ENCODE measurements at places on chromosomes 6 and 20.

- peak; percentile 100 for DNase-seq
These were observed 15.0 kb downstream of the TRAPPC3L start for GRCh38 chr6:116530436-116530835.

DNA sequence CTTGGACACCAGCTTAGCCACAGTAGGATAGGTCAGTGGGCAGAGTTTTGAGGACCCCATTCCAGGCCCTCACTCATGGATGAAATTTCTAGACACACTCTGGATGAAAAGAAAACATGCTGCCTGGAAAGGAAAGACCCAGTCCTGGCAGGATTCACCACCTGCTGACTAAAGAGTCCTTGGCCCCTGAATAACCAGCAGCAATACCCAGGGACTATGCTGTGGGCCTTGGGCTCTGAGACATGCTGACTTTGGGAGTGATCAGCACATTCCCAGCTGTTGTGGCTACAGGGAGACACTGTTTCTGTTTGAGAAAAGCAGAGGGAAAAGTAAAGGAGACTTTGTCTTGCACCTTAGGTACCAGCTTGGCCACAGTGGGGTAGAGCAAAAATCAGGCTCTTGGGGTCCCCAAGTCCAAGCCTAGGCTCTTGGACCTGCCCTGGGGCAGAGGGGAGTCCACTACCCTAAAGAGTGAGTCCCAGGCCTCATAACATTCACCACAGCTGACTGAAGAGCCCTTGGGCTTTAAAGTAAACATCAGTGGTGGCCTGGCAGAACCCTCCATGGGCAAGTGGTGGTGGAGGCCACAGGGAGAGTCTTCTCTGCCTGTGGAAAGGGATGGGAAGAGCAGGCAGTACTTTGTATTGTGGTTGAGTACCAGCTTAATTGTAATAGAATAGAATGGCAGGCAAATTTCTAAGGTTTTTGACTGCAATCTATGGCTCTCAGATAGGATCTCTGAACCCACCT lies 516.8 kb downstream of the BCKDHB start:
- peak; percentile 97 for DNase-seq

- no peak for DNase-seq
These were observed at the start of gene PLA2G7 for GRCh38 chr6:46734867-46735719. TSS of gene PLA2G7 (minus strand) at chr6:46735375. CDS start at chr6:46722891, 12,484 bp downstream.

DNA sequence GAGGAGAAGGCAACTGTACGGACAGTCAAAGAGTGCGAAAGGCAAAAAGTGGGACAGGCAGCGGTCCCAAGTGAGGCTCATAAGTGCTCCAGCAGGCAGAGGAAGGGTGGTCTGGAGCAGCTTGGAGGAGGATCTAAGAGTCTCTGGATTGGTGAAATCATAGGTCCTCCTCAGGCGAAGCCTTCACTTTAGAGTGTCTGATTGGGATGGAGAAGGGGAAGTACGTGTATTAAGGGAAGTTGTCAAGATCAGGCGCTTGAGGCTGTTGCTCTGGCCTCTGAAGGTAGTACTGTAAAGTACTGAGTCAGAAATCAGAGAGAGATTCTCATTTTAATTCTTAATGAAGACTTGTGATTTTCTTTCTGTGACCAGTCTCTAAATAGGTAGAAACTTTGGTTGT lies 185.6 kb downstream of the KIF16B start:
- DNase-seq = no peak

DNA sequence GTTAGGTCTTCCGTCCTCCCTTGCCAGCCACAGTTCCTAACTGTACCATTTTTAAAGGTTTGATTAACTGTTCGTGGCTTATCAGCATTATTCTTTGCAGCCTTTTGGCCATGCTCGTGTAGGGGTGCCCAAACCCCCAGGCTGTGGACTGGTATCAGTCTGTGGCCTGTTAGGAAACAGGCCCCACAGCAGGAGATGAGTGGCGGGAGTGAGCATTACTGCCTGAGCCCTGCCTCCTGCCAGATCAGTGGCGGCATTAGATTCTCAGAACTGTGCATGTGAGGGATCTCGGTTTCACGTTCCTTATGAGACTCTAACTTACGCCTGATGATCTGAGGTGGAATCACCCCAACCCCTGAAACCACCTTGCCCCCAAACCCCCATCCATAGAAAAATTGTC lies 79.3 kb downstream of the TBC1D7 start:
- no peak for DNase-seq

GRCh38 chr6:121764493-121764892 lies 329.0 kb downstream of the GJA1 start:
- DNase-seq = no peak

DNA sequence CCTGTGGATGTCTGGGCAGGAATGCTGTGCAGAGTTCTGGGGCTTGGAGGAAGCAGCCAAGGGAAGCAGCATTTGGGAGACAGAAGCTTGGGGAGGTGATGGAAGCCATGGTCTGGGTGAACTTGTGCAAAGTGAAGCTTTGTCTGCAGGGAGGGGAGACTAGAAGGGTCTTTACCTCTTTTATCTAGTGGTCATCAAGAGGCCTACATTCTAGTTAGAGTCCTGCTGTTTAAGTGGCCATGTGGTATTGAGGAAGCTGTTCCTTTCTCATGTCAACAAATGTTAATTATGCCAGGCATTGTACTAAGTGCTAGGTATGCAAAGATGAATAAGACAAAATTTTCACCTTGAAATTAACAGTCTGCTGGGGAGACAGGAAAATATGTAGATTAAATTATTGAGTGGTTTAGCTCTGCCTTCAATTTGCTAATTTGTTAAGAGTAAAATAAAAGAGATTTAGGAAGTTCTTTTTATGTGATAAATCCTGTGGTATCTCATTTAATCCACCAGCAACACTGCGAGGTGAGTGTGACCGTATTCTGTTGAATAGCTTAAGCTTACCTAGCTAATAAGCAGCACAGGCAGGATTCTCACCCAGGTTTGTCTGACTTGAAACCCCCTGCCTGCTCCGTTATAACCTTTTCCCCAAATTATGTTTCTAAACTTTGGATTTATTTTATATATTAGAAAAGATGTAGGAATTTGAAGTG lies 43.1 kb downstream of the ARID1B start:
- DNase-seq = no peak

- no peak for DNase-seq
These were observed 312.4 kb downstream of the GRIK2 start for GRCh38 chr6:101705866-101706265.

- DNase-seq = no peak
These were observed 15.8 kb upstream of the PPP1R16B start for GRCh38 chr20:38789503-38790199.

DNA sequence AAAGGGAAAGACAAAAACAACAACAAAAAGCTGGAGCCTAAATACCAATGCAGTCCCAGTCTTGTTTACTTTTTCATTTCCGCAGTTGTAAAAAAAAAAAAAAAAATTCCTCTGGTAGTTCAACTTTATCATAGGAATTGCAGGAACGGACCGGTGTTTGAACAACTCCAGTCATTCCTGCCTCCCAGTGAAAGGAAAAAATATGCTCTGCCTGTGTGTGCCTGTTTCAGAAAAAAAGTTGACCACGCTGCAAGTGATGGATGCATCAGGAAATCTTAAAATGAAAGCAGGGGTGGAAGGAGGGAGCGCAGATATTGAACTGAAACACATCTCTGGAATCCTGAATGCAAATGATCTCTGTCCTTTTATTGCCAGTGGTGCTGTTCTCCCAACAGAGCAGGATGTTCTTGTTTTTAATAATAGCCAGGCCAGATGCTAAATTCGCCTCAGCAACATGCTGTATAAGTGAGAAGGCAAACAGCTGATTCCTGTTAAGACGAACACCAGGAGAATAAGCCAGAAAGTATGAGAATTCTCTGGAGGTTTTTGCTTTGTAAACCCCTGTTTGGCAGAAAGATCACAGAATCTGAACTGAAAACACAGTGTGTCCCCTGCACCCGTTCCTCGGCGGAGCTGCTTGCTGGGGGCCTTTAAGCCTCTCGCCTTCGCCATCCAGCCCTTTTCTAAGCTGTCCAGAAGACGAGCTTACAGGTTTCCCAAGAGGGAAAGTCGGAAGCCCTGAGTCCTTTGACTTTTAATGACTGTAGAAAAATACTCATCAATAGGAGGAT lies 178.4 kb upstream of the SUPT3H start:
- DNase-seq = no peak

GRCh38 chr20:56851552-56851951 lies 222.4 kb downstream of the TFAP2C start:
- no peak for DNase-seq

DNA sequence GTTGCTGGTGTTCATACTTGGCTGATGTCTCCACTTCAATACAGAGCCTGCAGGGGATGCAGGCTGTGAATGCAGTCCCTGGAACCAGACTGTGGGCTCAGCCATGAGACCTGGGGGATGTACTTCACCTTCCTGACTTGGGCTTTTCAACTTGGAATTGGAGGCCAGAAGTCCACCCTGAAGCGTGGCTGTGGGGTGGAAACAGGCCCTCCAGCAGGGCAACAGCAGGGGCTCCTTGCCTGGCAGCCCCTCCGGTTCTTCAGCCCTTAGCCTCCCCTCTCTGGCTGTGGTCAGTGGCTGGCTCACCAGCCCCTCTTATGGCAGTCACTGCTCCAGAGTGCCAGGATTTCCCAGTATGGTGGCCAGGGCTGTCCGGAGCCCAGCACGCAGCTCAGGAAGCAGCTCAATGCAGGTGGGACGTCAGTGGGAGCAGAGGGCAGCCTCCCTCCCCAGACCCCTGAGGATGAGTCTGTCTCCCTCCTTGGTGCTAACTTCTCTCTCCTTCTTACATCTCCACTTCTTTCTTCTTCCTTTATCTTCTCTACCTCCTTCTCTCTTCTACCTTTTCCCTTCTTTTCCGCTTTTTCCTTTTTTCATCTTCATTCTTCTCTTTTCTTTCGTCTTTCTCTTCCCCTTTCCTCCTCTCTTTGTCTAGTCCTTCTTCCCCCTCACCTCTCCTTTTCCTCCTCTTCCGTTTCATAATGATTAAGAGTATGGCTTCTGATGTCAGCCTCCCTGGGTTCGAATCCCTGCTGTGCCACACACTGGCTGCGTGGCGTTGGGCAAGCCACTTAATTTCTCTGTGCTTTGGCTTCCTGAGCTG lies 45.3 kb downstream of the SLC52A3 start:
- DNase-seq = no peak

- DNase-seq = no peak
These were observed 14.2 kb upstream of the TNFAIP3 start for GRCh38 chr6:137852811-137853210.

- DNase-seq = no peak
These were observed 18.8 kb downstream of the DNMT3B start for GRCh38 chr20:32780749-32781655.

DNA sequence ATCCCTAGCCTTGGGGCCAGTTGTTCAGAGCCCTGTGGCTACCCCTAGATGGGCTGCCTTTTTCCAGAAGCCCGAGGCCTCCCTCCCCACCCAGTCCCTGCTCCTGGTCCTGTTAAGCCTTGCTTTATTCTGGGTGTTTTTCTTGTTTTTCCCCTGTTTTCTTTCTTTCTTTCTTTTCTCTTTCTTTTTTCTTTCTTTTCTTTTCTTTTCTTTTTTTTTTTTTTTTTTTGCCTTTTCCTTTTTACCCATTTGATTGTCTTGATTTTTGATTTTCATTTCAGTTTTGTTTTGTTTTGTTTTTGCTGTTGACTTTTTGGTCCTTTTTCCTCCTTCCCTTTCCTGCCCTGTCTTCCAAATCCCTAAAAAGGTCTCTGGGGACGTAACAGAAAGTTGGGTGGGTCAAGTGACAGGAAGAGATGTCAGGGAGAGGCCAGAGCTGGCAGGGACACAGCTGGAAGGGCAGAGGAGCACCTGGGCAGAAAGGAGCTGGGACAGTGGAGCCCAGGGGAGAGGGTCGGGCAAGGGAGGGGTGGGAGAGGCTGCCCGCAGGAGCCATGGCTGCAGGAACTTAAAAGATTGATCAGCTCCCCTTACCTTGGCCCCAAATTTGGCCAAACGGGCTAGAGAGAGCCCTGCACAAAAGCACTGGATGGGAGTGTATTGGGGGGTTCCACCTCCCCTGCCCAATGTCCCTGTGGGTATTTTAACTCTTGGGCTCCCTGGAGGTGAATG lies 27.6 kb downstream of the MYH7B start:
- DNase-seq = no peak

- no peak for DNase-seq
These were observed 35.7 kb downstream of the CITED2 start for GRCh38 chr6:139338795-139339194.

- no peak for DNase-seq
These were observed 188.0 kb upstream of the SLC24A3 start for GRCh38 chr20:19024296-19025035.

GRCh38 chr6:167664678-167665660 lies 161.7 kb upstream of the AFDN start:
- DNase-seq = no peak

- no peak for DNase-seq
These were observed 1.7 kb upstream of the MMP24OS start for GRCh38 chr20:35279533-35280174.

- DNase-seq = peak; percentile 48
These were observed 175.5 kb upstream of the FOXQ1 start for GRCh38 chr6:1136415-1136774.

- DNase-seq = peak; percentile 52
These were observed 556 bp upstream of the SCAF8 start for GRCh38 chr6:154732538-154733182.

GRCh38 chr6:37612475-37612874 lies 85.2 kb downstream of the MDGA1 start:
- DNase-seq = no peak

- no peak for DNase-seq
These were observed 800.6 kb downstream of the DHX35 start for GRCh38 chr20:39762716-39763115.

DNA sequence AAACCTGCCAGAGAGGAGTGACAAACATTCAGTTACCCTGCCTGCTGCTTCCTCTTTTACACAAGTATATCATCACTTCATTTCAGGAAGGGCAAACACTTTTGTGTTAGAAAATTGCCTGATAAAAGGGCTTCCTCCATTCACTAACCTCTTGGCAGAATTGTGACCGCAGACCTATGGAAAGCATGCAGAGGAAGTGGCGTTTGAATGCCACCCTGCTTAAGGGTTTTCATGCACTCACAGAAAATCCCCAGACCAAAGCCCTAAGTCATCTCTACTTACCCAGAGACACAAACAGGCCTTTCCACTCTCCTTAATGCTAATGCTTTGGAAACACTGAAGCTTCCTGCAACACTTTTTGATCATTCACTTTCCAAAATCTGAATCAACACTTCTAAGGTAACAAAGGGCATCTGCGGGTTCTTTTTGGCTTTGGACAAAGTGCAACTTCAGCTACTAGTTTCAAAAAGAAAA lies 22.1 kb upstream of the RALGAPA2 start:
- no peak for DNase-seq

- peak; percentile 22 for DNase-seq
These were observed 32.5 kb downstream of the PRR18 start for GRCh38 chr6:166275714-166276166.

DNA sequence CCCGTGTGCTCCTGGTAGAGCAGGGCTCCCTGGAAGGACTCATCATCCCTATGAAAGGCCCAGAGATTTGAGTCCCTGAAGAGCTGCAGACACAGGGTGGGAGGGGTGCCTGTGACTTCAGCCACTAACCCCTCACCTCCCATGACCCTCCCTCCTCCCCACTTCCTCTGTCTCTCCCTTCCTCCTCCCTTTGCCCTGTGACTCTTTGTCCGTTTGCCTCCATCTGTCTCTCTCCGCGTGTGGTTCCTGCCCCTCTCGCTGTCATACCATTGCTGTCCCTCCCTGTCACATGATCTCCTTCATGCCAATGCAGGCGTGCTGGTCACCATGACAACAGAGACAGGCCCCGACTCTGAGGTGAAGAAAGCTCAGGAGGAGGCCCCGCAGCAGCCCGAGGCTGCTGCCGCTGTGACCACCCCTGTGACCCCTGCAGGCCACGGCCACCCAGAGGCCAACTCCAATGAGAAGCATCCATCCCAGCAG lies 19.0 kb downstream of the EPB41L1 start:
- DNase-seq = no peak

- DNase-seq = peak; percentile 15
These were observed 11.6 kb downstream of the LAMA5 start for GRCh38 chr20:62355516-62355877.

- peak; percentile 21 for DNase-seq
These were observed 180.3 kb downstream of the CDH26 start for GRCh38 chr20:60138256-60139220.
